ENCODE measurements at places on chromosomes 7 and 10.

- DNase-seq, result no peak
Measured at GRCh38 chr10:1033601-1034000, 7.9 kb upstream of the IDI2 start.

- DNase-seq, result no peak
Measured at GRCh38 chr7:45189151-45189970, 31.8 kb downstream of the RAMP3 start.

GRCh38 chr10:50824782-50825181 is 60.6 kb downstream of the A1CF start:
- no peak for DNase-seq

- DNase-seq, result no peak
Measured at GRCh38 chr10:70668454-70668970, 3.8 kb upstream of the ADAMTS14 start.

GRCh38 chr7:20651960-20652544 is 36.6 kb downstream of the ABCB5 start:
- DNase-seq, result peak; percentile 57

- DNase-seq, result no peak
Measured at GRCh38 chr7:77727527-77727926, 31.3 kb downstream of the RSBN1L start.

DNA sequence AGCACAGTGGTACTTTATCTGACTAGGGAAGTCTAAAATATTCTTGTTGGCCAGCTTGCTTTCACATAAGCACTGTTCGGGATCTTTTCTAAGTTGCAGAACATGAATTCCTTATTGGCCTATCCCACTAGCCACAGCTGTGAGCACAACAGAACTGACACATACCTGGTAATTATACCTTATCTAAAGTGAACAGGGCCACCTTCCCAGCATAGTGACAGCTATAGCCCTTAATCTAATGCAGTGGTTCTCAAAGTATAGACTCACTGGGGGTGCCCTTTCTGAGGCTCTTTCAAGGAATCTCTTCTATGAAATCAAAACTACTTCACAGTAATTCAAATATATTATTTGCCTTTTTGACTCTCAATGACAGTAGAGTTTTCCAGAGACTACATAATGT is 184.7 kb upstream of the KAT6B start:
- no peak for DNase-seq

DNA sequence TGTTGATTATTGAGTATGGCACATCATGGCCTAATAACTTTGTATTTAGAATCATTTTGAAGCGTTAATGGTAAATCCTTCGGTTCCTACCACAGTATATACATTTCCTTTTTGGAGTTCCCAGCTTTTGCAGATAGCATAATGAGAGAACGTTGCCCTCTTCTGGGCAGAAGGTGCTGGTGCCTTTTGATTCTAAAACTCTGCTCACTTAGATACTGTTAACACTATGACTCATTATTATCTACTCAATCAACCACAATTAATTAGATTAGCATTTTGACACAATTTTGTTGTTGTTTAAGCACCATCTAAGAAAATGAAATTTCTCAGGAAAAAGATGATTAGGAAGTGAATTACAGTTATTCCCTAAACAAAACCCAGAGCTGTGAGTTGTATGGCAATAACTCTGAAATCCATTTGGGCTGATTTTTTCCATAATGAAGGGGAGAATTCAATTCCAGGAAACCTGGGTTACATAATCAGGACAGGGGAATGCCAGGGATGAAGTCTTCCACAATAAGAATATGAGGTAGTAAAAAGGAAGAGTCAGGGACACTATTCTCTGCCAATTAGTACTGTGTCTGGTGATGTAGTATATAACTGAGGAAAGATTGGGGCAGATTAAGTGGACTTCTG is 11.5 kb upstream of the DLD start:
- DNase-seq, result peak; percentile 77

DNA sequence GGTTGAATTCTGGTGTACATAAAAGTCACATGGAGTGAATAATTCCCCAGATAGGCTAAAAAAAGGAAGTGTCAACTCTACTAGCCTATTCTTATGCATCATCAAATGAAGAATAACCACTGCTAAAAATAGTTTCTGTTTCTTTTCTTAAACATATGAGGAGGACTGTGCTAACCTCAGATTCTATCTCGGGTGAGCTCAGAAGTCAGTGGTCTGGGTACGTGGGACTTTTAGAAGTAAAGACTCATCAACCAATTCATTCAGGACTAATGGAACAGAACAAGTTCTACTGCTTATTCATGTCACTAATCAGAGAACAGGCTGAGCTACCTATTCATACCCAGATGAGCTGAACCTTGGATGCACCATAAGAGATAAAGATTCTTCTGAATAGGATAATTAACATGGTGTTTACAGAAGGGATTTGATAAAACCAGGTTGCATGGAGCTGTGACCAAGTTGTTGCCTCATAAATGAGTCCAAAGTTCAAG is 9.5 kb upstream of the ASAH2 start:
- no peak for DNase-seq
